ENCODE measurements at places on chromosomes 1 and 21.

GRCh38 chr1:244011271-244011670 lies 39.8 kb upstream of the ZBTB18 start:
- DNase-seq: no peak

GRCh38 chr1:13808729-13809131 lies 108.7 kb downstream of the PRDM2 start:
- peak; percentile 28 for DNase-seq

DNA sequence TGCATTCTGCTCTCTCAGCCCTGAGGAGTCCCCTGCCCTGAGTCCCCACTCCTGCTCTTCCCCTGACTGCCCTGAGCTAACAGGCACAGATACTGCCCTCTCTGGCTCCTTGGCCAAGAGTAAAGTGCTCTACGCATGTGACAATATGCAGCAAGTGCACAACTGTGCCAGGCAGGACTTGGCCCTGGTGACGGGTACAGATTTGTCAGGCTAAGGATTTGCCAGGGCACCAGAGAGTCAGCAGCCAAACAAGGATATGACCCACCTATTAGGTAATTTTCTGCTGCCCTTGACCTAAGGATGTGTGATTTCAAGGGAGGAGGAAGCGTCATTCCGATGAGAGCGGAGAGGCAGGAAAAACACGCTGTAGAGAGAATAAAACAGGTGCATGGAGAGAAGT lies 339.0 kb downstream of the PTPRU start:
- DNase-seq: no peak

GRCh38 chr1:160877221-160877620 lies 7.8 kb downstream of the ITLN1 start:
- no peak for DNase-seq

- peak; percentile 49 for DNase-seq
Measured at GRCh38 chr1:6424000-6424565, 493 bp upstream of the ESPN start.

GRCh38 chr1:88462488-88463261 lies 221.4 kb upstream of the PKN2 start:
- DNase-seq: peak; percentile 82

DNA sequence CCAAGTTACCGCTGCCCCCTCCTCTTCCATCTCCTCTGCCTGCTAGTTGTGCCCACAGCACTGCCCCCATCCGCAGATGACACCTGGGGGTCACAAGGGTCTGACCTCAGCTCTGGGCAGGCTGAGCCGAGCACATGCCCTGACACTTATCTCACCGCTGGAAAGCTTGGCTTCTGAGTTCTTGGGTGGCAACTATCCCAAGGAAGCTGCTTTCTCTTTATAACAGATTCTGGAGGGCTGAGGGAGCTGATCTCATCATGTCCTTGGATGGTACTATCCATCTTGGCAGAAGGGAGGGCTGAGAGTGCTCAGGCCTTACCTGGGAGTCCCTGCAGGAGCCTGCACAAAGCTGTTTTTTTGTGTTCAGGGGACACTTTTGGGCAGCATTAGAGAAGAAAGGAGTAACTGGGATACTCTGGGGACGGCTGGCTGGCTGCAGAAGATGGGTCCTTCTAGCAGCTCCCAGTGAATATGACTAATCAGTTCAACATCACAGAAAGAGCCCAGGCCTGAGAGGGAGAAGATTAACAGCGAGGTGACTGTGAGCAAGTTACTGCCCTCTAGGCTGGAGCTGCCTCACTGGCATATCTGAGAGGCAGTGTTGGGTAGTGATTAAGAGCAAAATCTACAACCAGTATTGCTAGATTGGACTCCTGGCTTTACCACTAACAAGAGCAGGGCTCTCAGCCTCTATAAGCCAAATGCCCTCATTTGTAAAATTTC lies 71.6 kb downstream of the PLXNA2 start:
- DNase-seq: no peak

GRCh38 chr1:39928809-39929587 lies 25.9 kb upstream of the MFSD2A start:
- DNase-seq: no peak

DNA sequence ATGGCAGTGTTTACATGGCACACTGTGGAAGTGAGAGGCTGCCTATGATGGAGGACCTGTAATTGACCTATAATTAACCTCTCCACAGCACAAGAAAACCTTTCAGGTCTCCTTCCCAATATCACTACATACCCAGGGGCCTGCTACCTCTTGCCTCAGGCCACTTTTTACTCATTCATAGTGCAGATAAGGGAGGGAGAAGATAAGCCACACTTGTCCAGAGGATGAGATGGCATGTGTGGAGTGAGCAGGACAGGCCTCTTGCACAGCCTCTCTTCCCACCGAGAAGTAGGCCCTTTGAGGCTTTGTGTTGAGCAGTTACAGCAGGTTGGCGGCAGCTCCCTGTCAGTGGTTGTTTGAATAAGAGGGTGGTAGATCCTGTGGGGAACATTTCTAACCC lies 31.1 kb upstream of the IKBKE start:
- no peak for DNase-seq

GRCh38 chr1:34266127-34266951 lies 89.6 kb downstream of the C1orf94 start:
- peak; percentile 38 for DNase-seq

DNA sequence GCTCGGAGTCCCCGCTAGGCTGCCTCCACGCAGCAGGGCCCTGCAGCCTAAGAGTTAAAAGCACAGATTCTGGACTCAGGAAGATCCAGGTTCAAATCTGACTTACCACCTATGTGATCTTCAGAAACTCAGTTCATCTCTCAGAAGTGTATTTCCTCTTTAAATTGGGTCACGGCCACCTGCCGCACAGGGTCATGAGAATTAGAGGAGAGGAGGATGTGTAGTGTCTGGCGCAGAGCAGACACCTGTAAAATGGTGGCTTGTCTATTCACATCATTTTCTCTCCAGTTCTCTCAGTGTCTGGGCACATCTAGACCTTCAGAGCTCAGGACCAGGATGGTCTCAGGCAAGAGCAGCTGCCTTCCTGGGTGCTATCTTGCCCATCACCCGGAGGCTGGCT lies 45.8 kb downstream of the PTPRF start:
- no peak for DNase-seq

DNA sequence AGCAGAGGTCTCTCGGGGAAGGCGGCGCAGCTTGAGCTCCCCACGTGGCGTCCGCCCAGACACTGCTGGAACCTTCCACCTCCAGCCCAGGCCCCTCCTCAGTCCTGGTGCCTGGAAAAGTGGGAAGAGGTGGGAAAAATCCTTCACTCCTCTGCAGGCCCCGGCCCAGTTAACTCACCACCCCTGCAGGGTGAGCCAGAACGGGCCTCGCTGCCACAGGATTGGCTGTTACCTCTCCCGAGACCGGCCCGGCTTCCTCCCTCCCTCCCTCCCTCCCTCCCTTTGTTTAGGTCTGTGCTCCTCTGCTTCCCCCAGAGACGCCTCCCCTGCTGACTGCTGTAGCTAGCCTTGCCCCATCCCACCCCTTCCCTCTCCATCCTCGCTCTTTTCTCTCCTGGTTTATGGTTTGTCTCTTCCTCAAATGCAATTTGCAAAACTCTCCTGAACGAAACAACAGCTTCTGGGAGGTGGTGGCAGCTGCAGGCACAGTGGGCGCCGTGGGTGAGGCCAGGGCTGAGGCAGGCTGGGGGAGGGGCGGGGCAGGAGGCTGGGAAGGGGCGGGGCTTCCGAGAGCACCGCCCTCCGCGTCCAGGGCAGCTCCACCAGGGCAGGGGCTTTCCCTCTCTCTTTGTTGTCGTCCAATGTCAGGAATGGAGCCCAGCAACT lies 6.5 kb downstream of the CAPN9 start:
- DNase-seq: peak; percentile 78
